ENCODE measurements at places on chromosomes 2 and 18. TPM values are rescaled to one million over a fixed set of nuclear protein-coding genes. Genes with fewer than 3 reads are reported as not detected.
A peak's percentile ranks its signal among the peaks of the same experiment; 100 is the strongest.

Gene ALPG
- total RNA-seq, result not detected

GRCh38 chr2:233974530-233975071 is 57.4 kb downstream of the TRPM8 start:
- DNase-seq, result no peak

DNA sequence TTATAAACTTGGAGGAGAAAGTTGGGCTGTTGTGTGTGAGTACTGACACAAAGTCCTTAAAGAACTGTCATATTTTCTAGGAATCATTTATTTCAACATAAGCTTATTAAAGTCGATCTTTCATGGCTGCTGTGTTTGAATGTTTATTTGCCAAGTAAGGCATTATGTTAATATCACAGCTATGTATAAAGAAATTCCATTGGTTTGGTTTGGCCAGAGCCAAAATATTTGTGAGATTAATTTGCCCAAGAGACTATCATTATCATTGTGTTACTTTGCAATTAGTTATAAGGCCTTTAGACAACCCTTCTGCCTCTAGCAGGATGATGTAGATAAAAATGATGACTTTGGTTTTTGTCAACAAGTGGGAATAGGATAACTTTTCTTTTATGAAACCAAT is 240.6 kb upstream of the NT5C1B start:
- no peak for DNase-seq

- DNase-seq, result no peak
Measured at GRCh38 chr18:55500316-55501086, 87.5 kb downstream of the TCF4 start.

DNA sequence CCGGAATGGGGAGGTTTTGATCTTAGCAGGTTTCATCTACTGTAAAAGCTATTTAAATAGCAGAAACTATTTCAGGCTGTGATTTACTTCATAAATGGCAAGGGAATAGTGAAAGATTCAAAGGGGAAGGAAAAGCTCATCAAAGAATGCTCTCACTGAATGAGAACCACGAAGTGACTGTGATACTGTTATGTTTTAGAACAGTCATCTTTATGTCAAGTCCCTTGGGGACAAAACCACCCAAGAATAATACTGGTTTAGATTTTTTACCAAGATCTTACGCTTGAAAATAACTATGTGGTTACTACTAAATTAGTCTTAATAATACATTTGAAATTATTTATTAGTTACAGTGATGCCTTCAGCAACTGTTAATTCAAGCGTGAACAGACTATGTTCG is 28.1 kb downstream of the FARSB start:
- DNase-seq, result no peak

- peak; percentile 25 for DNase-seq
Measured at GRCh38 chr2:214549946-214550345, 139.1 kb downstream of the VWC2L start.

GRCh38 chr2:215826838-215827441 is 186.4 kb downstream of the MREG start:
- DNase-seq, result peak; percentile 45

Gene CREG2
- 2.4 TPM for total RNA-seq

Gene GPR55
- total RNA-seq, result not detected

- no peak for DNase-seq
Measured at GRCh38 chr2:180570864-180571263, 409.5 kb upstream of the UBE2E3 start.

DNA sequence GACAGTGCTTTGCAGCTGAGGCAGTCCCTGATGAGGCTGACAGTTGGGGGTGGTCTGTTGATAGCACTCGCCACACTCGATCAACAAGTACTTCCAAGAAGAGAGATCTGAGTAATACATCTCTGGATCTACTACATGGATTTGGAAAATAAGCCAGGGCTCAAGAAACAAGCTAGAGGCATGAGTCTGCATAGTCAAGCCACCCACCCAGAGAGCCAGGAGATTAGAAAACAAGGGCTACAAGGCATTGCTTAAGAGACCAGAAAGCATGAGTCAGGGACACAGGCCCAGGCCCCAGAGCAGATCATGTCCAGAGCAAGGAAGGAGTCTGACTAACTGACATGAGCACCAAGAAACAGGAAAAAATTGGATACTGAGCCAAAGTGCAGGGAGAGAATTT is 196.9 kb upstream of the CWC22 start:
- no peak for DNase-seq

All from muscle of leg (tissue), 16 donors.